PC-3 (cell line): ENCODE measurements at places on chromosomes 1 and 21.

GRCh38 chr1:150152772-150153456 is 3.2 kb downstream of the PLEKHO1 start:
- DNase-seq = peak; percentile 24

DNA sequence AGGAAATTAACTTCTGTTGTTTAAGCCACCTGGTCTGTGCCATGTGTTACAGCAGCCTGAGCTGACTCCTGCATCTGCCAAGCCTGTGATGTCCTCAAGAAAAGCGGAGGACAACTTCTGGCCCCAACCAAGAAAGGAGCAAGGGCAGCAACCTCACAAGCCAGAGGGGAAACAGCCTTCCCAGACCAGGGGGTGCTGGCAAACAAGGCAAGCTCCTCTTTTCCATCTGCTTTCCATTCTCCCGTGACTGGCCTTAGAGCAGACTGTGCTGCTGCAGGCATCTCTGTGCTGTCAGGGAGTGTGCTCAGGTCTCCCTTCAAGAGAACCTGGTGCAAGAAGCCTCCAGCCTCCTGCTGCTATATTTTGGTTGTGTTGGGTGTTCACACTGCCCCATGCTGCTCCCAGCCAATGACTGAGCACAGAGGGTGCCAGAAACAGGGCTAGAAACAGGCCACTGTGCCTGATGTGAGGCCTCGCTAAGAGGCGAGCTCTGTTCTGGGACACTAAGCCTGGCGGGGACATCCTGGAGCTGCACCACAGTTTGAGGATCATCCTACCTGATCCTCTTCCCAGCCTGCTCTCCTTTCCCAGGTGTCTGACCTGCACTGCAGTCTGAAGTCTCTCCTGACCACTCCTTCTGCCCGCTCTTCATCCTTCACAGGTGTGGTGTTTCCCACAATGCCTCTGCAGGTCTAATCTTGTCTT is 27.5 kb upstream of the SLAMF9 start:
- no peak for DNase-seq

DNA sequence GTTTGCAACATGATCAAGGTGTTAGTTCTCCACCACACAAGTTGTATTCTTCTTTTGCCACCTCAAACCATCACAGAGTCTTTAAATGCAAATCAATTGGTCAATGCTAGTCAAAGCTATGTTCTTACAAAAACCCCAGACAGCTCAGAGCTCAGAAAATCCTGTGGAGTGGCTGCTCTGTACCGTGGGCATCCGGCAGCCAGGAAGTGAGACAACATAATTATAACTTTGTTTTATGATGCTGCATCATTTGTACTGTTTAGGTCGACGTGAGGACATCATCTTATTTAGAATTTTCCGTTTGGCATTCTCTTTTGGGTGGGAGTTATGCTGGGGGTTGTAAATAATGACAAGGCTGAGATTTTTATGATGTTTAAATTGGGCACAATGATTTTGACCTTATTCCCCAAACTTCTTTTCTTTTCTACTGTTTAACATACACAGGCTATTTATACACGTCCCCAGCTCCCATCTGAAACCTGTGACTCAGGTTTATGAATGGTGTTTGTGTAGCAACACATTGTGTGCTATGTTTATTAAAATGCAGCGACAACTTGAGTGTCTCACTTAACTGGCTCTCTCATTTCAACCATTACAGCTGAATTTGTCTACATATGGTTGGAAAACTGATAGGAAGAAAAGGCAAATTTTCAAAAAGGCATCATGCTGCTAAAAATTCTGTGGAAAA is 124.0 kb downstream of the CNIH3 start:
- peak; percentile 20 for DNase-seq

DNA sequence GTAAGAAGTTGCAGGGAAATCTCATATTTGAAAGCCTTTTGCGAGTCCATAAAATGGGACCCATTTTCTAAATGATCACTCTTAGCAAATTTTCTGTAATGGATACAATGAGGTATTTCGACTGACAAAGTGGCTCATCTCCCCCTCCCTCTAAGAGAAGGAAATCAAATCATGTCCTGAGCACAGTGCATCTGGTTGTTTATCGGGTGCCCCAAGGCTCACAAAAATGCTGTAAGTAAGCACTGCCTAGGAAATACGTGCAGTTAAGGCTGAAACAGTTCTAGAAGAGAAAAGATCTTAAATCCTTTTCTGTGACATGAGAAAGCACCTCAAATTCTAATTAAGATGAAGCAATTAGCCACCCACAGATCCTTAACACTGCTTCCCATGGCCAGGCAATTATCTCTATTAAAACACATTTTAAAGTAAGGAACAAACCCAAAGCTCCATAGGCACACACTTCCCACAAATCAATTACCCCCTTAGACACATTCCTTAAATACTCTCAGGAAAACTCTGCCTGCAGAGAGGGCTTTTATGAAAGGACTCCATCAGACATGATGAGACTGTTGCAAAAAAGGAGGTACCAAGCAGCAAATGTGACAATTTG is 216.3 kb downstream of the KCNH1 start:
- DNase-seq = no peak

GRCh38 chr1:47853059-47853458 is 144.1 kb downstream of the TRABD2B start:
- DNase-seq = no peak

- DNase-seq = peak; percentile 70
These were observed 148.4 kb upstream of the MAP1LC3C start for GRCh38 chr1:242147096-242147976.

- DNase-seq = no peak
These were observed 2.3 kb upstream of the C1orf35 start for GRCh38 chr1:228105270-228105995.

DNA sequence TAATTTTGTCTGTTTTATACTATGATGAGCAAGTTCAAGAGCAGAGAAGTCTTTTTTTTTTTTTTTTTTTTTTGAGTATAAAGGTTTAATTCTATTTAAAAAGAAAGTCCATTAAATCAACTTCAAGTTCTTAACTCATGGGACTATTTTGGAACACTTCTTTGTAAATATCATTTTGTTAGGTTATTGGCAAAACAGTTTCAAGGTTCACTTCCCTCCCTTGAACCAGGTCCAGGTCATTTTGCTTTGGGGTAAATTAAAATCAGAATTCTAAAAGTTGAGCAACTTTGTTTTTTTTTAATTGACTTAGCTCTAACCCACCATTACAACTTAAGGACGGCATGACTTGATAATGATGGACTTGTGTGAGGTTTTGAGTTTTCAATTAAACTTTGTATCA is 72.3 kb downstream of the WLS start:
- no peak for DNase-seq

- no peak for DNase-seq
These were observed 136.0 kb upstream of the KLHDC7A start for GRCh38 chr1:18344755-18345154.

GRCh38 chr1:61869691-61870109 is 127.4 kb downstream of the PATJ start:
- DNase-seq = no peak

GRCh38 chr21:42159560-42160110 is 59.3 kb upstream of the ABCG1 start:
- no peak for DNase-seq

- no peak for DNase-seq
These were observed 165.3 kb downstream of the GRIK3 start for GRCh38 chr1:36869054-36869453.

DNA sequence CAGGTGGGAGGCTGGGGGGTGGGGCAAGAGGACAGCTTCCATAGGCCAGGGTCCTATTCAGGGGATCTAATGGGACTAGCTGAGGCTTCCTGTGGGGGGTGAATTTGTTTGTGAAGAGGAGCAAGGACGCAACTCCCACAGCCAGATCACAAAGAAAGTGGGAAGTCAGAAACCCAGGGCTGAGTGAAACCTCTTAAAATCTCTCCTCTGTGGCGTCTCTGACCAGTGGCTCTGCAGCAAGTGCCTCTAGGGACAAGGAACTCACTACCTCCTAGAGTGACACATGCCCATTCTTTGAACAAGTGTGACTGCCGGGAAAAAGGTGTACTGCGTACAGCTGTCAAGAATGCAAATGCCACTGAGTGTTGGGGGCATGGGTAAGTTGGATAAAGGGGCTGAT is 187.9 kb downstream of the HIVEP3 start:
- no peak for DNase-seq

- peak; percentile 57 for DNase-seq
These were observed 49.1 kb upstream of the SERBP1 start for GRCh38 chr1:67479146-67479891.

GRCh38 chr1:180160357-180160756 is 5.7 kb downstream of the QSOX1 start:
- DNase-seq = no peak

DNA sequence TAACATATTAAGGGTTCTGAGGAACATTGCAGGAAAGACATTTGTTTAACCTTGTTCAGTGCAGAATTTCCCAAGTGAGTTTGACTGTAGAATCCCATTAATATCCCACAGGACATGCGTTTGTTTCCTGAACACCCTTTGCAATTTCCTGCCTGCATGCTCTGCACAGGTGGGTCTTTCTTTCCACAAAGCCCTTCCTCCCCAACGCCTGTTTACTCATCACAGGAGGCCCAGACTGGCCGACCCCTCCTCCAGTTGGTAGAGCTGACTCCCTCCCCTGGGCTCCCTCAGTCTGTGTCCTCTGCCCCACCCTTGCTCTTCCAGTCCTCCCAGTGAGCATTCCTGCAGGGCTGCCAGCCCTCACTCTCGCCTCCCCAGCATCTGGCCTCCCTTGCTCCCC is 47.5 kb upstream of the CTPS1 start:
- DNase-seq = peak; percentile 44

- DNase-seq = peak; percentile 18
These were observed 50.3 kb downstream of the HIVEP3 start for GRCh38 chr1:41868241-41868998.

DNA sequence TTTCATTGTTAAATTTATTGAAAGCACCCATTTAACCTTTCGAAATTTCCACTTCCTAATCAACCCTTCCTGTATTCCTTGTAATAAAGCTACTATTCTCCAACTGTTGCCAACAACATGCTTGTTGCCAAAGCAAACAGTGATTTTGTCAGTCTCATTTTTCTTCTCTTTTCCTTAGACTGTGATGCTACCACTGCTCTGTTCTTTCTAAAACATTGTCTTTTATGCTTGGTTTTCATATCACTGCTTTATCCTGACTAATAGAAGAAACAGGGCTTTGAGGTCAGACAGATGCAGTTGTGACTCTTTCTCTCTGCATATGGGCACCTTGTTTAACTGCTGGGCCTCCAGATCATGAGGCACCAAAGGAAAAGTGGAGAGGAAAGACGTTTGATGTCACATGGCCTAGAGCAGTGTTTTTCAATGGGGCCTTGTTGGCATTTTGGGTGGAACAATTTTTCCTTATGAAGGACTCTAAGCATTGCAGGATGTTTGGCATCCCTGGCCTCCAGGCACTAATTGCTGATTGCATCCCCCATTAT is 56.1 kb downstream of the HMCN1 start:
- peak; percentile 12 for DNase-seq

GRCh38 chr1:113394043-113394862 is 3.9 kb downstream of the MAGI3 start:
- DNase-seq = no peak

GRCh38 chr21:29017639-29018237 is 1.4 kb downstream of the RWDD2B start:
- DNase-seq = no peak

DNA sequence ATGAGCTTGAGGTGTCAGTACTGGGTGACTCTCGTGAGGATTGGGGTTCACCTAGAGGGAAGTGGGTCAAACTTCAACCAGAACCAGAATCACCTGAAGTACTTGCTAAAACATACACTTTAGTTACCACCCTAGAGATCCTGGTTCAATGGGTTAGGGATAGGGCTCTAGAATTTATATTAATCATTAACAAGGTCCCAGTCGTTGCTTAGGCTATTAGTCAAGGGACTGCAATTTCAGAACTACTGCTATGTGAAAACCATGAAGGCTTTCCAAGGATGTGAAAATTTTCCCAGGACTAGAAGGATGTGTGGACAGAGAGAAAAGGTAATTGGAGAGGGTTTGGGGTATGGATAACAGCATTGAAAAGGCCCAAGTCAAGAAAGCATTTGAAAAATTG is 162.6 kb downstream of the GRIK1 start:
- DNase-seq = no peak

- DNase-seq = no peak
These were observed 107.4 kb upstream of the SERBP1 start for GRCh38 chr1:67537667-67538018.

- no peak for DNase-seq
These were observed 3.1 kb downstream of the PRUNE1 start for GRCh38 chr1:151011154-151011850.

GRCh38 chr1:147853391-147853790 is 49.2 kb upstream of the GJA8 start:
- DNase-seq = peak; percentile 22

- DNase-seq = no peak
These were observed 19.6 kb downstream of the EDARADD start for GRCh38 chr1:236413688-236414087.

DNA sequence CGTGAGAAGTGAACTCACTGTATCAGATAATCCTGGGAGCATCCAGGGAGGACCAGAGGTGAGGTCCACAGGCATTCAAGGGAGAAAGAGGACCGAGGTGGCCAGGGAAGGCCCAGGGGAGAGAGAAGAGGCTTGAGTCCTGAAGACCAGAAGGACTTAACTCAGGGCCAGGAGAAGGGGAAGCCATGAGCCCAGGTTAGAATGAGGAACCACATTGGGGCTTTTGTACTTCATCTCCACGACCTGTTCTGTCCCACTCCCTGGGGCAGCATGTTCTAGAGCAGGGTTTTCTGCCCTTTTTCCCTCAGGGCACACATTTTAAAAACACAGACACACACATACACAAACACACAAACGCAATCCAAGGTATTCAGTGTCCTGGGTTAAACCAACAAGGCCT is 8.4 kb downstream of the LGR6 start:
- no peak for DNase-seq

GRCh38 chr1:182615468-182616129 is 11.4 kb upstream of the RGS16 start:
- no peak for DNase-seq

DNA sequence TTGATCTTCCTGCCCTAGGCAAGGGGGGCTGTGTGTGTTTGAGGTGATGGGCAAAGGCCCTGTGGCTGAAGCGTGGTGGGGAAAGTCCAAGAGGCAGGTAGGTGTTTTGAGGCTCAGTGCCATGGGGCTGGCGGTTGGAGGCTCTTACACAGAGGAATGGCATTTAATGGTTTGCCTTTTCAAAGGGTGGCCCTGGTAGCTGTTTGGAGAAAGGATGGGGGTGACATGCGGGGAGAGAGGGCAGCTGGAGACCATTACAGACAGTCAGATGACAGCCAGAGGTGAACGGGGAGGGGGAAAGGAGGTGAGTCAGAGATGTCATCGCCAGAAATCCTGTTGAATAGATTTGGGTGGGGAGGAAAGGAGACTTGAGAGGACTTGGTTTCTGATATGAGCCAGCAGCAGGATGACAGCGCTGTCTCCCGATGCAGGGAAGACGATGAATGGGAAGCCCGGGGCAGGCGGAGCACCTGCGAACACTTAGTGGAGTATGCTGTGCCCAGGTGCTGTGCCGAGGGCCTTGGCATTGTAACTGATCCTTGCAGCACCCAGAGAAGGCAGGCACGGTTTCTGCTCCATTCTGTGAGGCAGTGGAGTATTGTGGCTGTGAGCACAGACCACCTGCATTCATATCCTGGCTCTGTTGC is 56.3 kb downstream of the MAN1C1 start:
- DNase-seq = peak; percentile 49

GRCh38 chr1:40712997-40713396 is 21.5 kb downstream of the NFYC start:
- DNase-seq = peak; percentile 15

GRCh38 chr21:37644636-37645035 is 271.6 kb downstream of the KCNJ6 start:
- no peak for DNase-seq
